Stimulated activated CD4-positive, alpha-beta T cell treated with anti-CD3 and anti-CD28 coated beads, TNF-alpha, amount 100 ng/mL, for 1 hour (primary cell): ENCODE measurements at places on chromosomes 6 and 20.
A peak's percentile ranks its signal among the peaks of the same experiment; 100 is the strongest.

GRCh38 chr6:90222008-90222407 is 74.6 kb downstream of the BACH2 start:
- no peak for DNase-seq

- DNase-seq, result no peak
Observed at GRCh38 chr20:41553142-41553879, 64.9 kb downstream of the CHD6 start.

- no peak for DNase-seq
Observed at GRCh38 chr6:82408952-82409431, 45.4 kb downstream of the TPBG start.

GRCh38 chr20:49216991-49217578 is 2.1 kb upstream of the DDX27 start:
- peak; percentile 85 for DNase-seq

GRCh38 chr6:166194914-166195859 is 27.5 kb upstream of the TBXT start:
- no peak for DNase-seq
